RPMI7951 (cell line): ENCODE measurements at places on chromosomes 13 and 19. TPM values are rescaled to one million over a fixed set of nuclear protein-coding genes. Genes with fewer than 3 reads are reported as not detected.

DNA sequence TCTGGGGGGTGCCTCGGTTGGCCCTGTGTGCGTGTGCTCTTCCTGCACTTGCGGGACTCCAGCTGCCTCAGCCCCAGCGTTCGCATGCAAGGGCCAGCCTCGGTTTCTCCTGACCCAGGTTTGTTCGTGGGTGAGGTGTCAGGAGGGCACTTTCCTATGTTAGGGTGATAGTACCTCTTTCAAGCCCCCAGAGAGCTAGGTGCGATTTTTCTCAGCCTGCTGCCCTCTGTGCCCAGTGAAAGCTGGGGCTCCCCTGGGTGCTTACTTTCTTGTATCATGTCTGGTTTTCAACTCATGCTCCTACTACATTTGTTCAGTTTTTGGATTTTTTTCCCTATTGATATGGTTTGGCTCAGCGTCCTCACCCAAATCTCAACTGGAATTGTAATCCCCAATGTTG lies 289.2 kb downstream of the TEX29 start:
- no peak for DNase-seq

Gene AXL
- total RNA-seq, result 140 and 156 TPM in 2 replicates

DNA sequence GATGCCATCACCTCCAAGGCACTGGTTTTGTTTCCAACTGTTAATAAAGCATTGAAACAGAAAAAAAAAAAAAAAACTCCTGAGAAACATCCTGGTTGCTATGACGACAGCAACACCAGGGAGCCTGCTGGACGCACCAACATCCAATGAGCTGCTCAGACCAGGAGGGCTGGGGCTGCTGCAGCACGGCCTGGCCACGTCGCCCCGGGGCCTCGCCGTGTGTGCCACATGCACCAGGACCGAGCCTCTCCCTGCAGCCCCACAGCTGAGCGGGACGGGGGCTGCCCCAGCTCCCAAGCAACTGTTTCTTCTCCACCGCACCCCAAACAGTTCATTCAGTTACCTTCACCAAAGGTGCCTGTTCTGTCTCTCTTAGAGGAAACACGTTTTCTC lies 54.5 kb downstream of the RASA3 start:
- DNase-seq, result no peak

- DNase-seq, result peak; percentile 42
These were observed 757 bp downstream of the EGLN2 start for GRCh38 chr19:40799558-40800338.

DNA sequence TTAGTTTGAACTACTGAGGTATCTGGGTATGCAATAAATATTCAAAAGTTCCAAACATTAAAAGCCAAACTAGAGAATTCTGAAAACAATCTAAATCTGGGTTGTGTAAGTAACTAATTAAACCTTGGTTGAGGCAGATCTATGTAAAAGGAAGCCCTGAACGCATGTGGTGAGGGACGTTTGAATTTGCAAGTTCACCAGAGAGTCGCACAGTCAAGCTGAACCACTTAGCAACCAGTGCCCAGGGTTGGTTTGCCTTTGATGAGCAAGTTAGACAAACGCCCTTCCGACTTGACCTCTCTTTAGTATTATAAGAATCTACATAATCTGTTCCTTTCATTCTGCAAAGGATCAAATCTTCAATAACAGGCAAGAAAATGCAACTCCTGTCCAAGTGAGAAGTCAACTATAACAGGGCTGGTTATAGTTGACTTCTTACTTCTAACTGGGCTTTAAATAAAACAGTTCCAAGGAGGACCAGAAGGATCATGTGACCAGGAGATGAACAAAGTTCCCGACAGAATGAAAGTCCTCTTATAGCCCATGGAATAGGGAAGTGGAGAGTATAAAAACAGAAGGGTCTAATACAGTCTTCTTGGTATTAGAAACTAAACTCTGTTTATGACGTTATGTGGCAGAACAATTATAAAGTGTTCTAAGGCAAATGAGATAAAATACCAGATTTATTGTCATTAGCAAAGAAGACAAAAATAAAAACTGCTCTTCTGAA lies 40.6 kb downstream of the PHF11 start:
- no peak for DNase-seq

- DNase-seq, result no peak
These were observed 6.0 kb upstream of the SOX1 start for GRCh38 chr13:112060899-112061366.

Gene ZNF100
- total RNA-seq, result 5.1 and 6.8 TPM in 2 replicates

Gene C19orf38
- 0.36 TPM in 1 of 2 replicates, not detected in the other for total RNA-seq

Gene EXOC3L2
- total RNA-seq, result not detected in 2 replicates

Gene RXFP2
- 1.1 and 1.2 TPM in 2 replicates for total RNA-seq

GRCh38 chr19:5631567-5632240 lies 8.8 kb downstream of the SAFB start:
- DNase-seq, result no peak

DNA sequence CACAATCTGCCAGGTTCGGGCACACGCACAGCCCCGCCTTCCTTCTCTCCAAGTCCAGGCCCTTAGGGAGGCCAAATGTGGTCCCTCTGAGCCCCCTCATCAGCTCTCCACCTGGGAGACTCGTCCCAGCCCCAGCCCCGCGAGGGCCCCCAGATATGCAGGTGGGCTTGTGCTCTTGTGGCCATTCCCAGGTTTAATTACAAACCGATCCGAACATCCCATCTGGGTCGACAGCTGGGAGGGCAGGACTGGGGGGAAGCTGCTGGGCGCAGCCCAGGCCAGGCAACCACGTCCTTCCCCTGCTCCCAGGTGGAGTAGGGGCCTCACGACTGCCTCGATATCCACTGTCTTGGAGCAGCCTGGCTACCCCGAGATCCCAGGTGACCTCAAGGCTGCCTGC lies 7.5 kb upstream of the C2CD4C start:
- DNase-seq, result no peak

DNA sequence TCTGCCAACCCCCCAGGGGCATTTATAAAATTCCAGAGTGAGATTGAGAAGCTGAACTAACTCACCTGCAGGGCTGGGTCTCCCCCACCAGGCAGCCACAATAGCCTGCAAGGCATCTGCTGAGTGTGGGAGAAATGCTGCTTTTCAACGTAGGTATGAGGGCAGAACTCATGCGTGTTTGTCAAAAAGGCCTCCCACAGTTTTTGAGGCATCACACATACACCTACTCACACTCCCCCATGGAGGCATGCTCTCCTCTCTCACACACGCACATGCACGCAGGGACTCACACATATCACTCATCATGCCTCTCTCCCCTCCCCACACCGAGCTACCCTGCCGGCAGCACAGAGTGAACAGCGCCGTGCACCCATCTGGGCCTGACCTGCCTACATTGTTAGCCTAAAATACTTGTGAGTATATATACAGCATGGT lies 390.5 kb downstream of the FGF9 start:
- no peak for DNase-seq

GRCh38 chr13:74466020-74466419 lies 331.8 kb upstream of the KLF12 start:
- DNase-seq, result no peak
